Mammary epithelial cell (primary cell): ENCODE measurements at places on chromosomes 7 and 10. TPM values are rescaled to one million over a fixed set of nuclear protein-coding genes. Genes with fewer than 3 reads are reported as not detected.

The POLR2J2 gene
- 0.41 TPM for polyA plus RNA-seq

The ZNF804B gene
- polyA plus RNA-seq = not detected

The STAG3 gene
- polyA plus RNA-seq = 0.34 TPM

The HOXA13 gene
- polyA plus RNA-seq = not detected

The CALHM1 gene
- not detected for polyA plus RNA-seq

The AS3MT gene
- polyA plus RNA-seq = 2.1 TPM

The ZNF488 gene
- 3.5 TPM for polyA plus RNA-seq

The GDF10 gene
- polyA plus RNA-seq = not detected

The PTF1A gene
- not detected for polyA plus RNA-seq

The KCNMA1 gene
- polyA plus RNA-seq = 29.7 TPM

DNA sequence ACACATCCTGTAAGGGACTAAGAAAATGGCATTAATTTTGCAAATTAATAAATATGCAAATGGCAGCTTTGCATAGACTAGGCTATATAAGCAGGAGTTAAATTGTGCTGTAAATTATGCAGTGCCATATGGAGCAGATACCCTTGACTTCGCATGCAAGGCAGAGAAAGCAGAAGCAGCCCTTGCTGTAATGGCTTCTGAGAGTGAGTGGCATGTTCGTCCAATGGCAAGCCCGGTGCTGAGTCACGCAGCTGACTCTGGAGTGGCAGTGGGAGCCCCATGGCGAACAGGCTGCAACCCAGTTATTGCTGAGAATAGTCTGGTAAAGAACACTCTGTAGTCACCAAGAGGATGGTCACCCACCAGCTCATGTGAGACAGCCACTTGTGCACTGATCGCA, 1186.5 kb downstream of the TYW1 start:
- no peak for DNase-seq

DNA sequence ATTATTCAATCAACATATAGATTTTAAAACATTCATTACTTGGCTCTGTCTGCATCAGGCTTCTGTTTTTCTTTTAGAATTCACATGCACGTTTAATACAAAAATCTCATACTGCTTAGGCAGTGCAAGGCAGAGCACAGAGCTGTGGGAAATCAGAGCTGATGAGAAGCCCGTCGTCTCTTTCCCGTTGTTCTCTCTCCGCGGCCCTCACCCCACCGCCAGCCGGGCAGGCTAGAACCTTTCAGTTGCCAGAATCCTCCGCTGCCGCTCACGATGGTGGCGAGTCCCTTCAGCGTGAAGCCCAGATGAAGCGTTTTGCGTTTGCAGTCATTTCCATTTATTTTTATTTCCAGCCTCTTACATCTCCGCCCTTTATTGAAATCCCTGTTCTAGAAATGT, 648.2 kb downstream of the SDK1 start:
- DNase-seq = no peak

GRCh38 chr7:121954803-121955202, 81.8 kb downstream of the PTPRZ1 start:
- peak; percentile 77 for DNase-seq

- DNase-seq = no peak
Measured at GRCh38 chr7:150368096-150368883, at the start of gene REPIN1. Gene REPIN1, plus strand, starts transcription at chr7:150368822. Its CDS starts 890 bp downstream, at chr7:150369712.

DNA sequence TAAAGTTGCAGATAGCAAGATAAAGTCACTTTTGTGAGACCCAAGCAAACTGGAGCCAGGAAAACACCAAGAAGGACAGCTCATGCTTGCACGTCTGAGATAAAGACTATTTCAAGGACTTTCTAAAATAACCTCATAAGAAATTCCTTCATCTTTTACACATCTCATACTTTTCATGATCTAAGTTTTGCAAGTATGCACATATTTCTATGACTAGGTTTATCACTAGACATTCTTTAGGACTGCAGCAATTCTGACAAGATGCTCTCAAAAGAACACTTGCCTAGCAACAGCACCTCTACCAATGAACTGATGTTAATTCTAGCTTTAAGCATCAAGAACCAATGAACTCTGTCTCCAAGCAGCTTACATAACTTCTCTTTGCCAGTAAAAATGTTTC, 457.6 kb downstream of the SEMA3D start:
- no peak for DNase-seq

GRCh38 chr7:90384433-90384832, 18.8 kb upstream of the CLDN12 start:
- DNase-seq = peak; percentile 31

- no peak for DNase-seq
Measured at GRCh38 chr7:99645590-99645989, 28.8 kb downstream of the ZSCAN25 start.

DNA sequence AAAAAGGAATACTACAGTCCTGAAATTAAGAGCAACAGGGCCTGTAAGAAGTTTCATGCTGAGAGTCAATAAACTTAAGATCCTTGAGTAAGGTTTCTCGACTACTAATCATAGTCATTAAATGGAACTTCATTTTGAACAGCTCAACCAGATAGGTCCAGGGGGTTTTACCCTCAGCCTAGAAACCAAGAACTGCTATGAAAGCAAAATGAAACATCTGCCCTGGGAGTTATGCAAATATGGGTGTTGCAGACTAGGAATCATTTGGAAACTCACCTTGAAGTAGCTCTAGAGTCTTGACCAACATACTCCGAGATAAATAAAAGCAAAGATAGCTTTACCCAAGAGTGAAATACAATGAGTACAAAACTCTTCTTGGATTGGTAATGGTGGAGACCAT, 128.0 kb downstream of the HGF start:
- DNase-seq = no peak

GRCh38 chr7:112874909-112875308, 84.7 kb upstream of the TMEM168 start:
- DNase-seq = no peak

DNA sequence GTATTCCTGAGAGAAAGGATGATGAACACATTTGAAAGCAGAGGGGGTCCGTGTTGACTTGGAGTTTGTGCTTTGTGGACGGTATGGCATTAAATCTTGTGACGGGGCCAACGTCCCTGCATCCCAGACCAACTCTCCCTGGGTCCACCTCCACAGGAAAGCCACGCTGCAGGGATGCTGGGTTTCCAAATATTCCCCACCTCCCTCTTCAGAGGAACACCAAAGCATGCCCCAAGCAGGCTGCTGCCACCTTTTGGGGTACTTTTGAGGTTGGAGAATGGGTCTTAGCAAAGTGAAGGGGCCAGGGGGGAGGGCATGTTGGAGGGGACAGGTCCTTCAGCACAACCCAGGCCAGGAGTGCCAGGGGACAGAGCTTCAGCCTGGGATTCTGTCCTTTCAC, 504.4 kb downstream of the TCERG1L start:
- DNase-seq = no peak

DNA sequence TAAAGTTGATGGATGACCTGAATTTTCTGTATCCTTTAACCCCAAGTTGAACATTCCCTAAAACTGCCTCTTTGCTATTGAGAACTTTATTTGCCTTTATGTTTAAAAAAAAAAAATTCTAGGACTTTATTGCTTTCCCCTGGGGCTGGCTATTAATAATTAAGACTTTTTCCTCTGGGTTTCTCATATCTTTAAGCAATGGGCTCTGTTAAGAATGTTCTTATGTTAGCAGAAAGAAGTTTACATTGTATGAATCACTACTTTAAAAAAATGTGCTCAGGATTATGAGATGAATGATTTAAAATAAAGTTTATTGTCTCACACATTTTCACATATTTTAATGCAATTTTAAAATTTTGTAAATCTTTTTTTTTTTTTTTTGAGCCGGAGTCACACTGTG, 19.5 kb downstream of the TAX1BP1 start:
- no peak for DNase-seq

- DNase-seq = peak; percentile 39
Measured at GRCh38 chr10:12656518-12657142, 307.3 kb downstream of the CAMK1D start.

DNA sequence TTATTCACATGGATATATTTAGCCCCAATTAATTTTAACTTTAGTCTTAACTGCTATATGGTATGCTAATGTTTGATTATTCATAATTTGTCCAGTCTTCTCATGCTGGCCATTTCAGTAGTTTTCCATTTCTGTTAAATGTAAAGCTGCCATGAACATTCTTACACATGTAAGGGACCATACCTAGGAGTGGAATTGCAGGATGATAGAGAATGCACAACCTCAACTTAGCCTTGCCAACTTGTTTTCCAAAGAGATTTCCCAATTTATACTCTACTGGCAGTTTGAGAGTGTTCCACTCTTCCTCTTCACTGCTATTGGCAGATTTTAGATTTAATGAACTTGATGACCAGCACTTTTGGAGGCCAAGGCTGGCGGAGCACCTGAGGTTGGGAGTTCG, 68.2 kb downstream of the FANK1 start:
- DNase-seq = no peak

DNA sequence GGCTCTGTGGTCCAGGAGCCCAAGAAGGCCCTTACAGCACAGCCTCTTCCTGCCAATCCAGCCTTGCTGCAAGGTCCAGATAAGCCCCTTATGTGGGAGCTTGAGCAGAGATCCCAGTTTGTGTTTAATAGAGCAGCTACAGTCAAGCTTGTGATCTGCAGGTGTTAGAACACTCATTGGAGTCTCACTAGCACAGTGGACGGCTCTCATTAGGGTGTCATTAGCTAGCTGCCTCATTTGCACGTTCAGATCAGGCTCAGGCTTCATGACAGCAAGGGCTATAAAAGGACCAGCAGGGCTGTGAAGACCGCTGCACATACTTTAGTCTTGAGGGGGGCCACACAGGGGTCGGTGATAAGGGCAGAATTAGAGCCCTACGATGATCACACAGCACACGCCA, 443.2 kb downstream of the RPS24 start:
- DNase-seq = no peak

GRCh38 chr7:298743-299142, 8.8 kb downstream of the FOXL3 start:
- no peak for DNase-seq

GRCh38 chr7:92725161-92725925, 111.0 kb downstream of the CDK6 start:
- no peak for DNase-seq

DNA sequence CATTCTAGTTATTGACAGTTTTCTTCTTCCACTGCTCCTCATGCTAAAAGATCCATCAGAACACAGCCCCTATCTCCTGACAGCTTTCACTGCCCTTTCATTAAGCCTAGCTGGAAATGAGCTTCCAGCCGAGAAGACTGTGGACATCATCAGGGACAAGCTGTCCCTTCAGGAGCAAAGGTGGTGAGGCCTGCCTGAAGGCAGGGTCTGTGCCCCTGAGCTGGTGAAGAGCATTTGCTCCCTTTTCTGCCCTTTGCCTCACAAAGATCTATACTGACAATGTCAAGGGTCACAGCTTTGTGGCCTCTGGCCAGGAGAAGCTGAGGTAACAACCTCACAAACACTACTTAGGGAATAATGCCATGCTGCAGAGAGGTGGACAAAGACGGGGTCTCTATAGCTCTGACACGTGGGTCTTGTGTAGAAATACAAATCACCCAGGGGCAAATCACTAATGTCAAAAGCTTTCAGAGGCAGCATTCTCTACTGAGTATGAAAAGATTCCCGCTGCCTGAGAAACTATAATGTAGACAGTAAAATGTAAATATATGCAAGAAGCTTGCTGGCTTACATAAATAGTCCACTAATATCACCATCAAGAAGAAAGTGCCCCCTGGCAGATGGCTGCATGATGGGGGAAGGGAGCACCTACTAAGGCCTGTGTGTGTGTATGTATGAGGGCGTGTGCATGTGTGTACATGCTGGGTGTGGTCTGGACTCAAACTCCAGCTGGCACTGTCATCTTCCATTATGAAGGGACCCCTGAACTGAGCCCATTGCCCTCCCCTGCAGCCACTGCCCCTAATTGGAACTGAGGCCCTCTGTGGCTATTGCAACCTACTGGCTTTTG, 55.8 kb downstream of the HBP1 start:
- DNase-seq = no peak

DNA sequence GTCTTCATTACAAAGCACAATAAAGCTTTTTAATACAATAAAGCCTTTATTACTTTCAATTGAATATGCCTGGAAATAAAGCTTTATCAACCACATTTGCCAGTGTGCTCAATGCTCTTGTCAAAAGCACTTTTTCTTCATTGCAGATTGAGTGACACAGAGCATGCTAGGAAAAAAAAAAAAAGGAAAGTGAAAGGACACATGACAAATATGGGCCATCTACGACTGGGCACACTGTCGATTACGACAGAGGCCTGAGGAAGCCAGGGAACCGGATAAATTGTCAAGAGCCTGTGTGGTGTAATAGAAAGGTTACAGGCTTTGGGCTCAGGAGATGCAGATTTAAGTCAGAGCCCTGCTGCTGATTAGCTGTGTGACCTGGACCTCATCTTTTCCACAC, 84.8 kb upstream of the LRGUK start:
- DNase-seq = no peak

DNA sequence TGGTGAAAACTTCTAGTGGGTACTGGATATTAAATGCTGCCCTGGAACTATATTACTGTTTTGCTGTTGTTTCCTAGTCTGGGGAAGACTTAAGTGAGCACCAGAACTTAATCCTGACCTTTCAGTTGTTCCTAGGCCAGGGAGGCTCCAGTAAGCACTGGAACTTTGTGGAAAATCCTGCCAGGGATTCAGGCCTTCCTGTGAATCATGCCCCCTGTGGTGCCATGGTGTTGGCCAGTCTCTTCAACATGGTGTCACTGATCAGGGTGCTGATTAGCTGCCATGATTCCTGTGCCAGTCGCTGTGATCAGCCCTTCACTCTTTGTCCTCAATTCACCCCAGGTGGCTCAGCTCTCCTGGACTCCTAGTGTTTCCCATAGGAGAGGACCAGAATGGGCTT, 8.5 kb upstream of the AOAH start:
- DNase-seq = no peak

DNA sequence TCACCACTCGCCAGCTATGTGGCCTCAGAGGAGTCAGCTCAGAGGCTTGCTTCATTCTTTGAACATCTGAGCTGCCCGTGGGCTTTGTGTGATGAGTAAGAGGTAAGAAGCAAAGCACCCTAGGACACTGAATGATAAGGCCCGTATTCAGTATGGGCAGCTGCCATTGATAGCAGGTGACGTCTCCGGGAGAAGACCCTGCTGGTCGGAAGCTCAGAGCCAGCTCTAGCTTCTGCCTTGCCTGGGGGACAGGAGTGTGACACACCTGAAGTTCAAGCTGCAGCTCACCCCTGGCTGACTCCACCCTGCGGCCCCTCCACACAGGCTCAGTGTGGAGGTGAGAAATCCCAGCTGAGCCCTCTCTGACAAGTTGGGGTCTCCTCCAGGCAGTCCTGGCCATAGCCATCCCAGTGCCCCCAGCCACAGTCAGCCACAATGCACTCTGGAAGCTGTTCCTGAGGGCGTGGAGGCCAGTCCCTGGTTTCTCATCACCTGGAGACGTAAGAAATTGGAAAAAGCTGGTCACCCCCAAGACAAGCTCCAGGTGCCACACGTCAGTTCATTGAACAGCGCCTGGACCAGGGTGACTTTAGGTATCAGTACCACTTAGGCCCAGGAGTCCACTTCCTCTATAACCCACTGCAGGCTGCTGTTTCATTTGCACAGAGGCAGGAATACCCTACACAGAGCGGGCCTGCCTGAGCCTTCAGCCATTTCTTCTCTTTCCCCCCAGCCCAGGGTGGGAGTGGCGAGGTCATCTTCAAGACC, 164.9 kb upstream of the RHEB start:
- DNase-seq = no peak

GRCh38 chr10:670990-671389, 18.5 kb downstream of the DIP2C start:
- DNase-seq = no peak

GRCh38 chr7:128410451-128410753, 620 bp upstream of the IMPDH1 start:
- DNase-seq = no peak

- DNase-seq = no peak
Measured at GRCh38 chr10:62373639-62373994, 552 bp upstream of the ZNF365 start.
